ENCODE measurements at places on chromosomes 2 and 18.

- no peak for DNase-seq
These were observed 36.3 kb downstream of the IRS1 start for GRCh38 chr2:226763320-226763719.

DNA sequence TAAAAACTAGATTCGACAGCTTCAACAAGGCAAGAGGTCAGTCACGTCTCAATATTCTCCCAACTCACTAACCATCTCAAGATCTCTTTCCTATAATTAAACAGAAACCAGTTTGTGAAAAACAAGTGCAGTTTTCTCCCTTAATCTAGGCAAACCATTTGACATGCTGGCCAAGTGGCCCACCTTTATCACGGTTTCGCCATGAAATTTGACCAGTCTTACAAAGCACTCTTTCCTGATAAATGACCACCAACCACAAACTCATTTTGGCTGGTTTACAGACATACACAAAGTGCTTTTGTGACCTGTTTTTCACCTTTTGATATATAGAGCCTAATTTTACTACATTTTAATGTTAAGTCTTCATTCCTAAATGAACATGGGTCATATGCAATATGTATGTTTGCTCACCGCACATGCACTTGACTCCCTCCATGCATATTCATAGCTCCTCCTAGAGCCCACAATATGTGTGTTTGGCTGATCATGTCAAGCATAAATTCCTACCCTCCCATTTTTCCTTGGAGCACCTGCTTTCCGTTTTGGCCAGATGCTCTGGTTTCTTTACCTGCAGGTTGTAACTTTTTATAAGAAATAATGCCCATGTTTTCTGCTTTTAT lies 385.1 kb downstream of the RAD51AP2 start:
- no peak for DNase-seq

DNA sequence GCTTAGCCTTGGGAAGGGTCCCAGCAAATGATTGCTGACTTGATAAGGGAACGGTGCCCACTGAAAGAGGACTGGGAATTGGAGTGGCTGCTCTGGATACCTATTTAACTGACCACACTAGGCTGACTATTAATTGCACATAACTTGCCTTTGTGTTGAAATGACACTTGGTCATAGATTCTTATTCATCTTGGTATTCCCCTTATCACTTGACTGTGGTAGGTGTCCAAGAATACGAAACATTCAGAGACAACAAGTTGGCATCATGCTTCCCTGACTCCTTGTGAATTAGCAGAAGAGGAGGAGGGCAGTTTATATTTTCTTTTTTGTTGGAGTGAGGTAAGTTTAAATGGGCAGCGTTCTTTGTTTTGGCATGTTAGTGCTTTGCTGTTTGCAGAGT lies 13.4 kb downstream of the FMNL2 start:
- DNase-seq, result no peak

DNA sequence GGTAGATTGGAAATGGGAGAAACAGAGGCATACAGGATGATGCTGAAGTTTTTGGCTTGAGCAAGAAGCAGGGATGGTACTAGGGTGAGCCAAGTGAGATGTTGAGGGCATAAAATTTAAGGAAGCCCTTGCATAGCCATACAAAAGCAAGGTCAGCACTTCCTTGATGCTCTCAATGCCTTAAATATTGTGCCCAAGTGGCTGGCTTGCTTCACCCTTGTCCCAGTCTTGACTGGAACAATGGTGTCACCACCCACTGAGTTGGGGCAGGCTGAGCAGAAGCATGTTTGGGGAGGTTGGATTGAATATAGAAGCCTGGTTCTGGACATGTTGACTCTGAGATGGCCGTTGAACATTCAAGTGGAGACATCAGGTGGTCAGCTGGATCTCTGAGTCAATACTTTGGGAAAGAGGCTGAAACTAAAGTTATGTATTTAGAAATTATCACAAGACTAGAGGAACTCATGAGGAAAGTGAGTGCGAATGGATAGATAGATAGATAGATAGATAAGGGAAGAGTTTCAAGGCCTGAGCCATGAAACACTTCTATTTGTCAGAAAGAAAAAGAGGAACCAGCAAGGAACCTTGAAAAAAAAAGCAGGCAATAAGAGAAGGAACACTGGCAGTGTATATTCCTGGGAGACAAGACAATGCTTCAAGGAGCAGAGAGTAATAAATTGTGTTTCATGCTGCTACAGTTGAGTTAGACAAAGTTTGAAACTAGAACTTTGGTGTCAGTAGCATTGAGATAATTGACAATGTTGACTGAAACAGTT lies 43.0 kb upstream of the HNMT start:
- DNase-seq, result no peak

GRCh38 chr2:75033516-75033915 lies 75.1 kb downstream of the POLE4 start:
- DNase-seq, result no peak

- DNase-seq, result no peak
These were observed 68.4 kb downstream of the TANK start for GRCh38 chr2:161228511-161229240.

GRCh38 chr2:98293931-98294687 lies 52.1 kb upstream of the CNGA3 start:
- no peak for DNase-seq

Data from GM03348 (cell line).